Temporal lobe (tissue), 4 donors: ENCODE measurements at places on chromosomes 6 and 20. TPM values are rescaled to one million over a fixed set of nuclear protein-coding genes. Genes with fewer than 3 reads are reported as not detected.

The ACTL10 gene
- 0.74 TPM for total RNA-seq

The RAET1L gene
- 0.25 TPM for total RNA-seq

The MOG gene
- total RNA-seq = 0.25 TPM

The ABHD16B gene
- total RNA-seq = not detected

The ARHGAP40 gene
- not detected for total RNA-seq

The GSTA2 gene
- not detected for total RNA-seq

The PTCRA gene
- total RNA-seq = not detected
